ENCODE measurements at places on chromosomes 4 and X. TPM values are rescaled to one million over a fixed set of nuclear protein-coding genes. Genes with fewer than 3 reads are reported as not detected.

CDX4 gene
- total RNA-seq, result not detected

VGLL1 gene
- 4.7 TPM for total RNA-seq

XAGE1B gene
- total RNA-seq, result not detected

SCML2 gene
- 0.47 TPM for total RNA-seq

MED12 gene
- total RNA-seq, result 36.2 TPM

DSPP gene
- not detected for total RNA-seq

CITED1 gene
- 1.3 TPM for total RNA-seq

ARR3 gene
- not detected for total RNA-seq

BTC gene
- total RNA-seq, result 1.9 TPM

RCHY1 gene
- 6.2 TPM for total RNA-seq

BRS3 gene
- total RNA-seq, result not detected

DNA sequence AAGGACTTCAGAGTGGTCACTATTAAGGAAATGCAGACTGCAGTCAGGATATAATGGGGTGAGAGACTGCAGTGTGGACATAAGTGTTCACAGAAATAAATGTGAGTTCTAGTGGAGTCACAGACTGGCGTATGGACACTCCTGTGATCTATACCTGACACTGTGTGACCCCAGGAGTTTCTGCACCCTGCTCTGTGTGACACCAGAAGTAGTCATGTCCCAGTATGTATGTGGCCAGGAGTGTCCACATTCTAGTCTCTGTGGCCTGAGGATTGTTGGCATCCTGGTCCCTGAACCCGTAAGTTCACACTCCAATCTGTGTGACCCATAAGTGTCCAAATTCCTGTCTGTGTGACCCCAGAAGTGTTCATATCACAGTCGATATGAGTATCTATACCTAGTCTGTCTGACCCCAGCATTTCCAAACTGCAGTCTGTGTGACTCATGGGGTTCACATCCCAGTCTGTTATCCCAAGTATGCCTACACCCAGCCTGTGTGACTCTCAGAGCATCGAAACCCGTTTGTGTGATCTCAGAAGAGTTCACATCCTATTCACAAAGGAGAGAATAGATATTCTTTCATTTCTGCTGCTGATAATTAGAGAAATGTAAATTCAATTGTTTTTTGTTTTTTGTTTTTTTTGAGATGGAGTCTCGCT is 16.3 kb downstream of the WDR13 start:
- DNase-seq, result no peak

GRCh38 chr4:9996319-9997110 is 24.8 kb downstream of the SLC2A9 start:
- no peak for DNase-seq

GRCh38 chr4:152229782-152230289 is 306.1 kb downstream of the FBXW7 start:
- DNase-seq, result no peak

DNA sequence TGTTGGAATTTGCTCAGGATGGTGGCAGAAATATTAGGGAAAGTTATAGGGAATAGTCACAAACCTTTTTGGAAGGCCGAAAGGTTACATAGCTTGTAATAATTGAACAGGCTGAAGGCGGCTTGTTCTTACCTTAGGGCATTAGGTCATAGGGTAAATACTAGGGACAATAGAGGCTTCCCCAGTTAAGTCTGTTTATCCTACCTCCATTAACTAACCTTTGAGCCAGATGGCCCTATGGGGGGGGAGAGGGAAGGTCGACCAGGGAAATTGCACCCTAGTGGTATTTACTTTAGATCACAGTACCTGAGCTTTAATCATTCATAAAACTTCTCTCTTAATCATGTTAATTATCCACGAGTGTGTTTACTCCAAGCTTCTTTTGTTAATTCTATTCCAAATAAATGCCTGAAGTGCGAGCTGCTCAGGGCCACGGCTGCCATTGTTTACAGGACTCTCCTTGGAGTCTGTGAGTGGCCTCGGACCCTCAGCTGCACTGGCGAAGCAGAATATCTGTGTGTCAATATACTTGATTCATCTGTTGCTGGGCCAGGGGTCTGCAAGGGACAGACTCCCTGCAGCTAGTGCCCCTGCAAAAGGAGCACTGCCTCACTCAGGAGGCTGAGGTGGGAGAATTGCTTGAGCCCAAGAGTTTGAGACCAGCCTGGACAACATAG is 22.9 kb downstream of the PAGE2 start:
- DNase-seq, result no peak

GRCh38 chrX:107729558-107730297 is 45.9 kb downstream of the TSC22D3 start:
- no peak for DNase-seq

DNA sequence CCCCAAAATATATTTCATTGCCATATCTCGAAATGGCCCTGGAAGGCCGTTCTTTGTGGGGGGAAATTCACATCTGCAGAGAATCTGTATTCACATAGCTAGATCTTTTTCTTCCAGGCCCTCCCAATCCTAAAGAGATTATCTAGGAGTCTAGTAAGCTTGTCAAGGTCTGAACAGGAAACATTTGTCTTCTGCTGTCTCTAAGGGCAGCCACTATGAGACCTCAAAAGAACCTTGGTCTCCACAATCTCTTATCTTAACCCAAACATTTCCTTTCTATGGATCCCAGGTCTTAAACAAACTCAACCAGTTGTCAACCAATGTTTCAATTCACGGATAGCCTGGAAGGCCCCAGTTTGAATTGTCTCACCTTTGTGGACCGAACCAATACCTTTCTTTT is 45.0 kb downstream of the CRLF2 start:
- no peak for DNase-seq

DNA sequence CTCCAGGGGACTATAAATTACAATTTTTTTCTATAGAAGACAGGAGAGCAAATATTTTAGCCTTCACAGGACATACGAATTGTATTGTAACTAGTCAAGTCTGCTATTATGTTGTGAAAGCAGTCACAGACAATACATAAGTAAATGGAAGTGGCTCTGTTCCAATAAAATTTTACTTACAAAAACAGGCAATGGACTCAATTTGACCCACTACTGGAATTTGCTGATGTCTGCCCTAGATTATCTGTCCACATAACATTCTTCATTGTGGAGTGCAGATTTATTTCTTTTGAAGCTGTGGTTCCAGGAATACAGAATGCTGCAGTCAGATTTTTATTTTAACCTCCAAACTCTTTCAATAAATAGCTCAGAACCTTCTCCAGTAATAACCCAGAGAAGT is 330.3 kb downstream of the PPP4R3C start:
- no peak for DNase-seq

DNA sequence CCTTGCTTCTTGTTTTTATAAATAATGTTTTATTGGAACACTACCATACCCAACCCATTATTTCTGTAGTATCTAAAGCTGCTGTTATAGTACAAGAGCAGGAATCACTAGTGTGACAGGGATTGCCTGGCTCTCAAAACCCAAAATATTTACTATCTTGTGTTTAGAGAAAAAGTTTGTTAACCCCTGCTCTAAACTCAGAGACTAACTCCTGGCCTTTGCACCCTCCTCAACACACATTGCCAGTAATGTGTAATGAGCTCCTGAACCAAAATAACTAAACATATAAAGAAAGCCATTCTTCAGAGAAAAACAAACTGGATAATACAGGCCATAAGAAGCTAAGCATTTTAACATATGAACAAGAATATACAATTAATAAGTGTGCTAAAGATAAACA is 8.2 kb upstream of the FAT4 start:
- DNase-seq, result no peak

- no peak for DNase-seq
Observed at GRCh38 chrX:39811376-39811775, 286.4 kb downstream of the BCOR start.

- DNase-seq, result peak; percentile 19
Observed at GRCh38 chr4:94545296-94545695, 93.6 kb downstream of the PDLIM5 start.

- DNase-seq, result no peak
Observed at GRCh38 chrX:45300638-45301037, 100.0 kb upstream of the DIPK2B start.

DNA sequence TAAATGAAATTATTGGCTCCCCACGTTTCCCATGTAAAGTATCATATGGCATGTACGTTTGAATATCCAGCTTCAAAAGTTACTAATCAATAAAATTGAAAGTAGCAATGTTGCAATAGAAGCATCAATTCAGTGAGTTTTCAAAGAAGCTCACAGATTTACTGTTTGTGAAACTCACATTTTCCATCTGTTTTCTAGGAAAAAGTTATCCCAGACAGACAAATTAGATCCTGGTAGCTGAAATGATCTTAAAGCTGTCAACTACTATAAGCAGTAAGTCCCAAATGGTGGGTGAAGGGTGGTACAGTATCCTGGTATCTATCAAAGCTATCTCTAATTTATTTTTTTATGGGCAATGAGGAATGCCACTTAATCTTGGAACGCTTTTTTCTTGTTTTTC is 60.7 kb upstream of the MXRA5 start:
- DNase-seq, result no peak

GRCh38 chrX:140229191-140229590 is 263.9 kb upstream of the CXorf66 start:
- DNase-seq, result no peak

DNA sequence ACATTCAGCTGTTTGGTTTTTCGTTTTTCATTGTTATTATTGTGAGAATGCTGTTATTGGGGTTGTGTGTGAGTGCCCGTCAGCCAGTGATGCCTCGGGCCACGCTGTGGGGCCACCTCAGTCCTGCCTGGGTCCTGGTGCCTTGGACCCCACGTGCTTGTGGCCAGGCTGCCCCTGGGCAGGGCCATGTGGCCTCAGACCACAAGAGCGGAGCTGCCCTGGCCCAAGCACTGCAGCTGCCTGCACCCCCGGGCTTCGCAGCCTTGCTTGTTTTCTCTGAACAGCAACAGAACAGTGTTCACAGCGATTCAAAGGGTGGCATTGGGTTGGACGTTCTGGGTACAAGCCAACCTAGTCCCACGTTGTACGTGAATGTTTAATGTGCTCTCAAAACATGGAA is 56.9 kb downstream of the CPLX1 start:
- DNase-seq, result no peak

- DNase-seq, result no peak
Observed at GRCh38 chrX:45954026-45954425, 591.2 kb downstream of the ZNF674 start.

DNA sequence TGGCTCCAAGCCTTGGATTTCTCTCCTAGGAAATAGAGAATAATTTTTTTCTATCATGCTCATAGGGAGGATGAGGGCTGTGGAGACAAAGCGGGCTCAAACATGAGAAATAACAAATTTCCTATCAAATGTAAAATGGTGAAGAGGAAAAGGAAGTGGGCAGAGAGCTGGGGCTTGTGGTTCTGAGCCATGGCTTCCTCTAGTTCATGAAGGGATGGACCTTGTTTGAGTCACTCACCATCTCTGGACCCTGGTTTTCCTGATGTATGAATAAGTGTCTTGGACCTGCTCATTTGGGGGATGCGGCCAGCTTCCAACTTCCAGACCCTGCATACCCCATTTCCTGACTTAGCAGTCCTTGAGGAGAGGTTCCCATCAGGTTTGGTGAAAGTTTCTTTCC is 63.0 kb downstream of the MSX1 start:
- DNase-seq, result no peak

- no peak for DNase-seq
Observed at GRCh38 chr4:94334476-94334875, 8.2 kb downstream of the HPGDS start.

- no peak for DNase-seq
Observed at GRCh38 chr4:108097990-108098553, 70.7 kb downstream of the LEF1 start.

DNA sequence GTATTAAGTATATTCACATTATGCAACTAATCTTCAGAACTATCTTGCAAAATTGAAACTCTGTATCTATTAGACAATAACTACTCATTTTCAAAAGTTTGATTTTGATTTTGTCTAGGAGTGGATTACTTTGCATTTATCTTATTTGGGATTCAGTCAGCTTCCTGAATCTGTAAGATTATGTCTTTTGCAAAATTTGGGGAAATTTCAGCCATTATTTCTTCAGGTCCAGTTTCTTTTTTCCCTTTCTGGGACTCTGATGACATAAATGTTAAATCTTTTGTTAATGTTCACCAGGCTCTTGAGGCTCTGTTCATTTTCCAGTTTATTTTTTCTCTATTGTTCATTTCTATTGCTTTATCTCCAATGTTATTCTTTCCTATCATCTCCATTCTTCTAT is 15.0 kb downstream of the RPS6KA3 start:
- no peak for DNase-seq

DNA sequence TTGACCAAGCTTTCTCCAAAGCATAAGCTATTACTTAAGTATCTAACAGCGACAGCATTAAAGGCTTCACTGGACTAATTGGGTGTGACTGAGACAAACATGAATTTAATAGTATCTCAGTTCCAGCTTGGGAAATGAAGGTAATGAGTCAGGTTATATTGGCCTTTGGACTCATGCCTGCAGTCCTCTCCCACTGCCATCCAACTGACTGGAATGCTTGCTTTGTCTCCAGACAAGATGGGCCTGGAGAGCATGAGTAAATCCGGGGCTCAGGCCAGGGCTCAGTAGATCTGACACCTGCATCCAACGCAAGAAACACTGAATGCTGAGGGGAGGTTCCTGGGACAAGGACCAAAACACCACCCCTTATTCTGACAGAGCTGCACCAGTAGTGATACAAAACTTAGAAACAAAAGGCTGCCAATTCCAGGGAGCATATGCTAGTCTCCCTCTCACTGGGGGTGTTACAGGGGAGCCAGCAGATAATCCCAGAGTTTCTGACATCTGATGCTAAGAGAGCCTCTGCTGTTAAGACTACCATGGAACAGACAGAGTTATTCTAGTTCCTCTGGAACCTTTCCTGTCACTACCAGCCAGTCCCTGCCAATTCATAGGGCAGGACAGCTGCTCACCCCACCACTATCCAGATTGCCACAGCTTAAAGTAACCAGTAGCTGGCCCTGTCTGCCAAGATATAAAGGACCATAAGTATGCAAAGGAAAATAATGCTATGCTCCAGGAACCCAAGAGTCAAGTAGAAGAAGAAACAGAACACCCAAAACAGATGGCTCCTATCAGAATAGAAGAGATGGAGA is 293.8 kb downstream of the IQCM start:
- peak; percentile 66 for DNase-seq

DNA sequence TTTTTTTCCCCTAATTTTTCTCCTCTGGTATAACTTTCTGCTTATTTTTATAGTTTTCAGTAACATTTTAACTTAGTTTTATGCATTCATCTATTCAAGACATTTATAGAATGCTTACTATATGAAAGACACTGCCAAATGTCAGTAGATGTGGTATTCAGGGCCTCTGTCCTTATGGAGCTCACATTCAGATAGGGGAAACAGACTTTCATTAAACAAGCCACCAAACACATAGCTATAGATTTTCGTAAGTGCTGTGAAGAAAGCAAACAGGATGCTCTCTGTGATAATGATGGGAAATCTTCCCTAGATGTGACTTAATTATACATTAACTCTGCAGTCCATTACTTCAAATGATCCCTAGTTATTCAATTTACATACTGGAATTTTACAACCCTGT is 362.0 kb upstream of the FTHL17 start:
- no peak for DNase-seq

- no peak for DNase-seq
Observed at GRCh38 chrX:20693078-20693477, 426.4 kb upstream of the RPS6KA3 start.

DNA sequence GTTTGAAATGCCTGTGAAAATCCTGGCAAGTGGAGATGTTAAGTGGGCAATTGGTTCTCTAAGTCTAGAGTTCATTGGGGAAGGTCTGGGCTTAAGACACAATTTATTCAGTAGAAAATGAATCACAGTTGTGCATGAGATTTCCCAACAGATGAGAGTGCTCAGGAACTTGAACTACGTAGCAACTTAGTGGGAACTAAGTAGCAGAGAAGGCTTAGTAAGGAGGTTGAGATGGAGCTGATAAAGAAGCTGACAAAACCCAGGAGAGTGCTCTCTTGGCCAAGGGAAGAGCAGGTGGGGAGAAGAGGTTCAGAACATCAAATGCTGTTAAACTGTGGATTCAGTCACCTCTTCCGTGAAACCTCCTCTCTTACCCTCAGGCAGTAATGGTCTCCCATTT is 33.0 kb downstream of the AFF1 start:
- DNase-seq, result no peak

All from HT-29 (cell line).